ENCODE measurements at places on chromosomes 6 and 20.

- DNase-seq, result no peak
These were observed 308.7 kb downstream of the PKHD1 start for GRCh38 chr6:51778666-51779065.

- no peak for DNase-seq
These were observed 143.8 kb downstream of the ERMARD start for GRCh38 chr6:169895000-169895759.

- DNase-seq, result no peak
These were observed 579.1 kb downstream of the DHX35 start for GRCh38 chr20:39541136-39541803.

DNA sequence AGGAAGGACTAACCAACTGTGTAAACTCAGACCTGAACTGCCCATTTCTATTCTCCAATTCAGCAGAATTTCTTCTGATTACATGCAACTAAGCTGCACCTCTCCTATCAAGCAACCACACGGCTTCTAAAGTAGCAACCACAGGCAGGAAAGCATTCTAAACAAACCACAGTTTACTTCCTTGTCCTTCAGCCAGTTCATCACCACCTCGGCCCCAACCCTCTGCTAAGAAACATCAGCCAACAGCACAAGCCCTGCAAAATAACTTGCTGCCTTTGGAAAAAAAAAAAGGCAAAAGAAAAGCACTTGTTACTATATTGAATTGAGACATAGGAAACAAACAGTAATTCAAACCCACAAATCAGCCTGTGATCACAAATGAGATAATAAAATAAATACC lies 140.3 kb downstream of the NFATC2 start:
- DNase-seq, result no peak

GRCh38 chr6:152189736-152190135 lies 382.3 kb downstream of the ESR1 start:
- DNase-seq, result no peak

DNA sequence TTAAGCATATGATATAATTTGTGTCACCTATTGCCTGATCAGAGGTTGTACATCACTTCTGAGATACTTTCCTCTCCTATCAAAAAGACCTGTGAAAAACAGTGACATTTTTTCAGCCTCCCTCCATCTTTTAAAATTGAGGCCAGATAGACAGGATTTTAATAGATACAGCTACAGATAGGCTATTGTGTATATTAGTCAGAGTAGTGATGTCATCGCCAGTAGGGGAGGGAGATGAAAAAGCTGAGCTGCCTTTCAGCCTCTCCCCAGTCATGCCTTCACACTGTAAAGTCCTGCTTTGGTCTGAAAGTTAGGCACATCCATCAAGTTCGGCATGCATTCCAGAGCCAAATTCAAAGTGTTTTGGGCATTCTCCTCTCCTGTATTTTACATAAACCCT lies 7.9 kb upstream of the PABPC1L start:
- DNase-seq, result peak; percentile 70

DNA sequence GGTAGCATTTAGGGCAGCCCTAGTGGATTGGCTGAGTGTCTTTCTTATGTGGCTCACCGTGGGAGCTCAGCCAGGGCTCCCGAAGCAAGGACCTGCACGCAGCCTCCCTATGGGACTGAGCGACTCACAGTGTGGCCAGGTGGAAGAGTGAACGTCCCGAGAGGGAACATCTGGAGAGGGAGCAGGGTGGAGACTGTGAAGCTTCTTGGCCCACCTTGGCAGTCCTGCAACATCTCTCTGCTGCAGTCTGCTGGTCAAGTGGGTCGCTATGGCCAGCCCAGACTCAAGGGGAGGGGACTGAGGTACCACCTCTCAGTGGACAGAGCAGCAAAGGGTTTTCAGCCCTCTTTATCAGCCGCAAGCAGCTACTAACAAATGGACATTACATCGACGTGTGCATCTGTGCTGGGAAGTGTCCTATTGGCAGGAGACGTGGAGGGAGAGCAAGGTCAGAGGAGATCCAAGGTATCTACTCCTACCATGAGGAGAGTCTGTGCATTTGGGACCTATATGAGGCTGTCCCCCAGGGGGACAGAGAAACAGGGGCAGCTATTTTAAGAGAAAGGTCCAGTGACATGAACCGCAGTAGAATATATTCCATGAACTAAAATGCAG lies 49.0 kb upstream of the NXT1 start:
- DNase-seq, result no peak

- no peak for DNase-seq
These were observed 14.4 kb upstream of the ANKRD60 start for GRCh38 chr20:58242824-58243223.

DNA sequence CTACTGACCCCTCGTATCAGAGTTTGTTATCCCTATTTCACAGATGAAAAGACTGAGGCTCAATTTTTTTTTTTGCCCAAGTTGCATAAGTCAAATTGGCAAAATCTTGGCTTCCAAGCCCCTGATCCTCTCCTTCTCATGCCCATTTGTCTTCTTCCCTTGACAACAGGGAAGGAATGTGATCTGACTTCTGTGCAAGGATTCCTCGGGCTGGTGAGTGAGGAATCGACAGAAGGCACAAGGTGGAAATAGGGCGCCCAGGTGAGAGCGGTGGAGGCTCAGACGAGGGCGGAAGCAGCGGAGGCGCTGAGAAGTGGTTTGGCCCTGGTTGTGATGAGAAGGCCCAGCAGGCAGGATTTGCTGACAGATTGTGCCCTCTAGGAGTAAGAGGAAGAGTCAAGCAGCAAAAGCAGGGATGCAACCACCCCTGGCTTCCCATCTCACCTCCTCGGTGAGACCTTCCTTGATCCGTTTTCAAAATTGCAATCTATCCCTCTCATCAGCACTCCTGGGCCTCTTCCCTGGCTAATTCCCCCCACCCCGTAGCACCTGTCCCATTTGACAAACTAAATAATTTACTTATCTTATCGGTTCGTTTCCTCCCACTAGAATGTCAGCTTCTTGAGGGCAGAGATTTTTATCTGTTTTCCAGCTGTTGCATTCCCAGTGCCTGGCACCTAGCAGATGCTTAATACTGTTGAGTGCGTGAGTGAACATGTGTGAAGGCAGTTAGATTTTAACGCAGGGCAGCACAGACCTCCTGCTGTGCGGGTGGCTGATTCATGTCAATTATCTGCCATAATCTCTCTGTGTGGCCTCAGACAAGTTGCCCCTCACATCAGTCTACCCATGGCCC lies 3.7 kb upstream of the SIRPA start:
- DNase-seq, result no peak

GRCh38 chr6:33633084-33633461 lies 12.0 kb downstream of the ITPR3 start:
- no peak for DNase-seq

DNA sequence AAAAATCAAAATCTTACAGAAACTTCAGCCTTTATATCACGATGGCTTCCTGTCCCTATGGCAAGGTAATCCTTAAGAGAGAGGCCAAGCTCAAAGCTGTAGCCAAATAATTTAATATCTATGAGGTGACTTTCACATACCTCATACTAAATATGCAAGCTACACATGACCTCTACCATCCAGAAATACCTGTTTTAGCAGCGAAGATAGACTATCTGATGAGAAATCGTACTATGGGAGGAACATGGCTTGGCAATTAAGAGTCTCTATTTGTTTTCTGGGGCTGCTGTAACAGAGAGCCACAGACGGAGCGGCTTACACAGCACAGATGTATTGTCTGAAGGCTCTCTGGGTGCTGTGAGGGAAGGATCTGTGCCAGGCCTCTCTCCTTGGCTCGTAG lies 31.0 kb upstream of the SALL4 start:
- DNase-seq, result no peak

DNA sequence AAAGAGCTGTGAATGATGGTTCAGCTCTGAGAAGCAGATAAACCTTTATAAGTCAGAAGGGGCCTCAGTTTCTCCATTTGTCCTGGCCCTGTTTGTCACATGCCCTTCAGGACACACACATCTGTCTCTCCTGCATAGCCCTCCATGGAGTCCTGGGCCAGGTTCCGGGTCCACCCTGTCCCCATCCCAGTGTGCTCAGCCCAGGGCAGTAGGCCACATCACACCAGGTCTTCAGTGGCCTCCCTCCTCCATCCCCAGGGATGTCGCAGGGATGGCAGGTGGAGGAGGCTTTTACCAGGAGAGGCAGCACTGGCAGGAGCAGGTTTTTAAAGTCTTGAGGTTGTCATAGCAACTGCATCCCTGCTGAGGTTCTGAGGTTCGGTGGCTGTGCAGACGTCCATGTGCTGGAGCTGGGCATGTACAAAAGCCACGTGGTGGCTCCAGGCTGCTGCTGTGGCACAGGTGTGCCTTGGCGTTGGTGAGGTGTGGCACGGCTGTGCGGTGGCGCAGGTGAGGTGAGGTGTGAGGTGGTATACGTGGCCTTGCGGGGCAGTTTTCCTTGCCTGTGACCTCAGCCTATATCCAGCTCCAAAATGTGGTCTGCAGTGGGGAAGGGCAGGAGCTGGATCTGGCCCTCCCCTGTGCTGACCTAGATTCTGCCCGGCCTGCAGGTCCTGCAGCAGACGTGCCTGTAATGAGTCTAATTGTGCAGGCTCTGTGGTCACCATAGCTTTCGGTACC lies 8.0 kb upstream of the NPBWR2 start:
- no peak for DNase-seq

DNA sequence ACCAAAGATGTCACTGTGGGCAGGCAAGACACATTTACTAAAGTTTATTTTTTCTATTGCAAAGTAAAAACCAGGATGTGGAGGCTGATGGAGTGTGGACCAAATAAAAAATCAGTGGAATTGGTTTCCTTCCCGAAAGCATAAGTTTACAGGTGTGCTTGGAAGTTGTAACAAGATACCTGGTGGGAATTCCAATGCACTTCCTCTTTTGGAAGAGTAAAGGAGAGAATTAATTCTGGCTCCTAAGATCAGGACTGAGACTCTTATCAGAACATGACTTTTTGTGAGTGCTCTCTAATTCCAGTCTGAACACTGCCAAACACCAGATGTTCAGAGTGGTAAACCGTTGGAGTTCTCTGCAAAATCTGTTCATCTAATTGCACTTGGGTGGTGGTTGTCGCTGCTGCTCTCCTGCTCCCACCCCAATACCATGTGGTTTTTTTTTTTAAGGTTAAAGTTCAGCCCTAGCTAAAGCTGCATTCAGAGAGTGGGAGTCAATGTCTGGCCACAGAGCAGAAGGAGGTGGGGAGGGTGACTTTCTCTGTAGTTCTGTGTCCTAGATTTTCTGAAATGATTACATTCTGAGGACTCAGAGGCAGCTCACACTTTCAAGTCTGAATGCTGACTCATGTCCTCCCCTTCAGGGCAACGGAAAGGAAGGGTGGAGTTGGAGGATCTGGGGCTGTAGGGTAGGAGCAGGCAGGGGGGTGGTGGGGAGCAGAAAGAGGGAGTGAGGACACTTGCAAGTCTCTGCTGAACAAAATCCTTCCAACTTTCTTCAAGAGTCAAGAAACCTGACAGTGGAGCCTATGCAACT lies 275.8 kb upstream of the PRDM1 start:
- DNase-seq, result no peak

DNA sequence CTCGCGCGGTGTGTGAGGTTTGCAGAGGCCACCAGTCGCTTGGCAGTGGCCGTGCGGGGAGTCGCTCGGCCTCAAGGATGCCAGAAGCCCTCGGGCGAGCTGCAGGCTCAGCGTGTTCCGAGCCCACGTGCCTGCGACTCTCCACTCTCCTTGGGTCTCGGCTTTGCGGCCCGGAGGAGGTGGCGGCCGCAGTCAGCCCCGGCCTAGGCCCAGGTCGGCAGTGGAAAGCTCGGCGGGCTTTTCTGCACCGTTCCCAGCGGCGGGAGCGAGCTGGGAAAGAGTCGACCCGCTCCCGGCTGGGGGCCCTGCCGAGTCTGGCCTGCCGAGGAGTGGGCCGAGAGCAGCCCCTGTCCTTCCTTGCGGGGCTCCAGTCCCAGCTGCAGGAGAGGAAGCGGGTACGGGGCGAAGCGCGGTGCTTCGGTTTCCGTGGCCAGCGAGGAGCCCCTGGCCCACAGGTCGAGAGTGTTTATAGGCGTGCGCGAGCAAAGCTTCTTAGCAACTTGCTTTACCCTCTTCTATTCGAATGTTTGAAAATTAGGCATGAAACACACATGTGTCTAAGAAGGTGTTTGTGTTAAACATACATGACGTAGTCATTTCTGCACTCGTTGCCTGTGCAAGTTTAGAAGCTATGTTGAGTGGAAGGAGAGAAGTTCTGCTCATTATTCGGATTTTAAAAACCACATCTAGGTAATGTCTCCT lies 5.6 kb downstream of the FOXC1 start:
- no peak for DNase-seq

- DNase-seq, result no peak
These were observed 371.3 kb downstream of the ARHGAP18 start for GRCh38 chr6:129338683-129339082.

GRCh38 chr6:151096691-151097606 lies 142.8 kb upstream of the AKAP12 start:
- DNase-seq, result no peak

DNA sequence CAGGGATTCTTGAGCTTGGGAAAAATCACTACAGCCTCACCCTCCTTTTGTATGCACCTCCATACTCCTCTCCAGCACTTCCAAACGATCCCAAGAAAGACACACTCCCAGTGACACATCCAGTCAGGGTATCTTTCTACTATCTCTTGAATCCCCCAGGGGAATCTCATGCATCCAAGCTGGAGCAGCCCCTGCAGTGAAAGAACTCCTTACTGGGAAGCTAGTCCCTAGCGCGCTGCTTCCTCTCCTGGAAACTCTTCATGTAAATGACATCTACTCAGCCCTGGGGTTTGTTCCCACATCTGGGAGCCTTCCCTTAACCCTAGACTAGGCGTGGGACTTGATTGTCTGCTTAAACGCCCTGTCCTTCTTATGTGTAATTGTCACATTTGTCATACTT lies 329.1 kb upstream of the QKI start:
- DNase-seq, result no peak

GRCh38 chr6:151501511-151502136 lies 7.8 kb downstream of the CCDC170 start:
- no peak for DNase-seq

DNA sequence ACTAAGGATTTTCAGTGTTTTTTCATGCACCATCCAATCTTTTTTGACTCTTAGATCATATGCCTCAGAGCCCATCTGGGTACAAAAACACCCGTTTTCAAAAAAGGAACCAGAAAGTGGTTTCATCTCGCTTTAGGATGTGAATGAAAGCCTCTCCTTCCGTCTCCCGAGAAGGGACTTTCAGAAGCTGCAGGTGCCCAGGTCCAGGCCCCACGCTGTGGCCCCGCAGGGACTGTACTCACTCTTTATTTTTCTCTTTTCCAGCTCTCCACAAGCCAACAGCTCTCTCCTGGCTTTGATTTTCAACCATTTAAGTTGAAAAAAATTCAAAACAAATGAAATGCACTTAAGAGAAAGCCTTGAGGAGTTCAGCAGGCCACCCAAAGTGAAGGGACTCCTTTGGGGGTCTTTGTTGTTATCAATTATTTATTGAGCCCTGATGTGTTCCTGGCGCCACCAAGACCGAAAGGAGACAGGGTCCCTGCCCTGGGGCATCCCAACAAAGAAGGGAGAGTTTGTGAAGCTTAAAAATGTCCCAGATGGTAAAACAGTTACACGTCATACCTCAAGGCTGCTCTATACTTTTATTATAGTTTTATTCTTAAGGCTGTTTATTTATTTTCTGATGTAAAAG lies 467.3 kb downstream of the PREX1 start:
- DNase-seq, result no peak

- no peak for DNase-seq
These were observed 93.6 kb downstream of the FHL5 start for GRCh38 chr6:96656567-96656966.

GRCh38 chr20:12699374-12700228 lies 309.2 kb upstream of the SPTLC3 start:
- no peak for DNase-seq

GRCh38 chr6:132511831-132512220 lies 1.1 kb downstream of the STX7 start:
- no peak for DNase-seq

- DNase-seq, result no peak
These were observed 10.8 kb downstream of the CDYL start for GRCh38 chr6:4786996-4787395.

Data from anterior cingulate cortex (tissue), 58 donors.